SK-N-MC (cell line): ENCODE measurements at places on chromosomes 2 and 18.

- DNase-seq, result no peak
Observed at GRCh38 chr2:187228986-187229385, 219.1 kb downstream of the CALCRL start.

GRCh38 chr2:63698786-63699548, 110.2 kb downstream of the MDH1 start:
- DNase-seq, result no peak

DNA sequence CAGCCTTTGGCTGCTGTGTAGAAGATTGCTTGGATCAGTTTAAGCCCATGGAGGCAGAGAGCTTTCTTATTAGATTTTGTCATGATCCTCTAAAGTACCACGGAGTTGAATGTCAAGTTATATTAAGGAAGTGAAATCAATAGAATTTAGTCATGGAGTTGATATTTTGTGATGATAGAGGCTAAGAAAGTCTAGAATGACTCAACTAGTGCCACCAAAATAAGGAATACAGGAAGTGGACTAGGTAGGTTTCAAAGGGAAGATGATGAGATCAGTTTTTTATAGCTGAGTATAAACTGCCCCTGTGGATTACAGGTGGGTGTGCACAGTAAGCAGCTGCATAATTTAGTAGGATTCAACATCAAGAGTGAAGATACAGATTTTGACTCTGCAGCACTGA, 25.2 kb downstream of the FBXO36 start:
- no peak for DNase-seq

DNA sequence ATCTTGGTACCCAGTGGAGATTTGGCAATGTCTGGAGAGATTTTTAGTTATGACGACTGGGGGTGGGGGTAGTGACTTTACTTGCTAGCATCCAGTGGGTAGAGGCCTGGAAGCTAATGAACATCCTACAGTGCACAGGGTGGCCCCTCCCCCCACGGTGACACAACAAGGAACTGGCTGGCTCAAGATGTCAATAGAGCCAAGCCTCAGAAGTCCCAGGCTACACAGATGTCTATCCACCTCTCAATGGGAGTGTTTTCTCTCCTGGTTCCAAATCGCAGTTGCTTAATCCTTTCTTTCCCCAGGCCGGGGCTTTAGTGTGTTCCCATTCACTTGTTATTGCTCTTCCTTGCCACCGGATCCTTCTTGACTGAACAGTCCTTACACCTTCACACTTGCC, 9.3 kb upstream of the CCBE1 start:
- DNase-seq, result no peak

GRCh38 chr2:70768590-70769085, 638 bp upstream of the ADD2 start:
- DNase-seq, result no peak

DNA sequence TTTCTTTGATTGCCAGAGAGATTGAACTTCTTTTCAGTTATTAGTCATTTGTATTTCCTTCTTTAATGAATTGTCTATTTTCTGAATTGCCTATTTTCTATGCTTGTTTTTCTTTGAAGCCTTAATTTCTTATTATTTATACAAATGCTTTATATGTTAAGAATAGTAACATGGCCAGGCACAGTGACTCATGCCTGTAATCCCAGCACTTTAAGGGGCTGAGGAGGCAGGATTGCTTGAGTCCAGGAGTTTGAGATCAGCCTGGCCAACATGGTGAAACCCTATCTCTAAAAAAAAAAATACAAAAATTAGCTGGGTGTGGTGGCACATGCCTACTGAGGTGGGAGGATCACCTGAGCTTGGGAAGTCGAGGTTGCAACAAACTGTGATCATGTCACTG, 4.7 kb upstream of the RAB11FIP5 start:
- DNase-seq, result no peak

GRCh38 chr2:47569658-47570475, 166.9 kb downstream of the MSH2 start:
- DNase-seq, result no peak

GRCh38 chr2:80126596-80127189, 177.9 kb downstream of the LRRTM1 start:
- peak; percentile 71 for DNase-seq

- no peak for DNase-seq
Observed at GRCh38 chr2:120260736-120261135, 8.1 kb downstream of the RALB start.

GRCh38 chr2:162965191-162965590, 126.6 kb upstream of the KCNH7 start:
- DNase-seq, result no peak

DNA sequence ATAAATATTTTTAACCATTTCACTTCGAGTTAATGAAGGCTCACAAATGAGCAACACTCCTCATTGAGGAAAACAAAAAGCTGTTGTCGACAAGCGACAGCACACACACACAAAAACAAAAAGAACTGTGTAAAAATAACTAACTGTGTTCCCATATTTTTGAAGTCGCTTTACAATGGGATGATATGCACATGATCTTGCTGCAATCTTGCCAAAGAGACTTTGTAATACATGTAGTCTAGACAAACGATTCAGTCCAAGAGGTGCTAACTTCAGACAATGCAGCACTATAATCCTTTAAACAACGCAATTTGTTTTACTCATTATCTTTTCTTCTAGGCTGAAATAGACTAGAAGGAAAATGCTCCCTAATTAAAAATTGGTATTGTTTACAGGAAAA, 7.2 kb upstream of the USP34 start:
- DNase-seq, result no peak

DNA sequence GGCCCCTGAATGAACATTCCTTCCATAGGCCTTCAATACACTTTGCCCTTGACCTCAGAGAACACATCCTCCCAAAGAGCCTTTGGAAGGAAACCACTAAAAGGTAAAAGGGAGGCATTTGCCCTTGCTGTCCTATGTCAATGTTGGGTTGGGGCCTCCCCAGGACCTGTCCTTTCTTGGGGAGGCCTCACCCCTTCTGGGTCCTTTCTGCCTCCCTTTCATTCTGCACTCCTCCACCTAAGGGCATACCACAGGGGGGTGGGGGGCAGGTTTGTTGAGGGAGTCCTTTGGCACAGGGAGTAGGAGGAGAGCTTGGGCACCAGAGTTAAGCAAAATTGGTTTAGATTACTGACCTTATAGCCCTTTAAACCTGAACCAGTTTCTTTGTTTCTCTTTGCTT, 32.5 kb upstream of the ATP6V1B1 start:
- DNase-seq, result no peak

GRCh38 chr18:75502286-75502685, 74.8 kb upstream of the SMIM21 start:
- DNase-seq, result no peak

DNA sequence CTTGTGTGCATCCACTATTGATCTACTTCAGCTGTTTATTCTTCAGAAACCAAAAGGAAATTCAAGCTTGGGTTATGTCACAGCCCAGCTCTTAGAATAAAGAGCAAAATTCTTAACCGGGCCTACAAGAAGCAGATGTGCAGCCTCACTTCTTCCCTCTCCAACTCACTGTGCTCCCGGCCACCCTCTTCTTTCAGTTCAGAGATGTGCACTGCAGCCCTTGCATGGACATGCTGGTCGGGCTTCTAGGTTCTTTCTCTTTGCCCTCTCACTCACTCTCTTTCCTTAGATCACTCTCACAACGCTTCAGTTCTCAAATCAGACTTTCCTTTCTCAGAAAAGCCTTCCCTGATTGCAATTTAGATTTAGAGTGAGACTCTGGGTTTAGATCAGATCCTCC, 104.1 kb downstream of the CHN1 start:
- DNase-seq, result no peak

DNA sequence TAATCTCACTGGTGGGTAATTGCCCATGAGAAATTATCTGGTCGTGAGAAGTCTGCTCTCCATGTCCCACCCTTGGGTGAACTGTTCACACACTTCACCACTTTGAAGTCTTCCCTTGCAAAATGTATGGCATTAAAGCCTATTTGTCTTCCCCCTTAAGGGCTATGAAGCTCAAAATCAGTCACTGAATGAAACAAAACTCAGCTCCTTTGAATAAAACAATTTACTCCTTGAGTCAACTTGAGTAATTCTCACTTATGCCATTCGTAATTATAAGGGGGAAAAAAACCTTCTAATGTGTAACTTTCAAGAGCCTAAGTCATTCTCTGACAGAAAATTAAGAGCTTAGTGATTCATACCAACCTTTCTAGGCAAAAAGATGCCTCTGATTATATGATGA, 48.8 kb upstream of the REL start:
- no peak for DNase-seq

DNA sequence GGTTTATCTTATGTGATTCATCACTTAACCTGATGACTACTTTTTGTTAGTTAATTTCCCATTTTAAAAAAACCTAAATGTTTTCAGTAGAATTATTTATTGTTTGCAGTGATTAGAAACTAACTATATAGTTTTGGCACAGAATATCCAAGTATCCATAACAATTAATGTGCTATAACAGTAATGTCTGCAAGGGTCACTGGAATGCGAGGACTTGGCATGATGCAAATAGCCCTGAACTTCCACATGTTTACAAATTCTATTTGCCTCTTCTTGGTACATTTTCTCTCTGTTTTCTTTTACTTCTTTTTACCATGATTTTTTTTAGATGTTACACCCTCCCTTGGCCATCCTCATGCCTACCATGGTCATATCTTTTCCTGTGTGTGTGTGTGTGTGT, 49.3 kb upstream of the GALNT3 start:
- DNase-seq, result no peak

GRCh38 chr2:237472909-237473877, 13.9 kb upstream of the MLPH start:
- no peak for DNase-seq

GRCh38 chr18:8778824-8779223, 73.5 kb downstream of the MTCL1 start:
- DNase-seq, result no peak

DNA sequence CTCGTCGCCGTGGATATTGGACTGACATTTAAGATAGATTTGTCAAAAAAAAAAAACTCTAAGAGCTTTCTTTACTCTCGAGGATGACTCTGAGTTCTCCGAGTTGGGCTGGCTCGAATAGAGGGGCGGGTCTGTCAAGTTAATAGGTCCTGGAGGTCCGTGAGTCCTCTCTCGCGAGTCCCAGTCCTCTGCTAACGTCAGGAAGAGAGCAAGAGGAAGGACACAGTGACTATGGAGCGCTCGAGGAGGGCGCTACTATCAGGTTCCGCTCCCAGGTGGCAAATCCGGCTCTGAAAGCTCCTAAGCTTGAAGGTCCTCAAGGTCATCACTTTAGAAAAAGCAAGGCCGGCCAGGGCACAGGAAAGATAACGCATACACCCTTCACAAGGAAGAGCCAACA, 404 bp upstream of the AKAIN1 start:
- DNase-seq, result no peak

- no peak for DNase-seq
Observed at GRCh38 chr2:49080681-49081080, 73.6 kb downstream of the FSHR start.

GRCh38 chr18:13183359-13183758, 35.2 kb upstream of the LDLRAD4 start:
- no peak for DNase-seq

GRCh38 chr18:43642727-43643330, 365.5 kb upstream of the SYT4 start:
- DNase-seq, result no peak

- no peak for DNase-seq
Observed at GRCh38 chr2:25301453-25302352, 40.0 kb downstream of the DNMT3A start.

DNA sequence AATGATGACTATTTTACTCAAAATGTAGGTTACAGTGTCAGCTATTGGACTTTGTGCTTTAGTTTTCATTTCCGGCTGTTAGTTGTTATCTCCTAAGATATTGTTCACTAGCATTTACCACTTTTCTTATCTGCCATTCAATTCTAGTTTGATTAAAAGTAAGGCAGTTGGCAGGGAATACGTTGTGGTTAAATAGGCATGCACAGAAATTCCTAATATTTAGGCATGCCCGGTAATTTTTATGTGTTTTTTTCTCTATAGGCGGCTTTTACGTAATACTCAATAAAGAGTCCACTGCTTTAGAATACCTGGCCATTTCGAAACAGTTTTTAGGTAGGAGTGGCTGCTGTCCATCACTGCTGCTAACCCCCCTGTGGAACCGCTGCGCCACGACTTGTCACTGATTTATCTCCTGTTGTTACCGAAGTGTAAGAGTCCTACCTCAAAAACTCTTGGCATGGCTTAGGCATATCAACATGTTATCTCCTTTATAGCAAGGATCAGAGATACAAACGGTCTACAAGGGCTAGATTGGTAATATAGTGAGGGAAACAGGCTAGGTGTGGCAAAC, 39.5 kb downstream of the BABAM2 start:
- DNase-seq, result no peak

- DNase-seq, result no peak
Observed at GRCh38 chr2:157810037-157810436, 66.1 kb downstream of the ACVR1 start.

GRCh38 chr2:218756599-218757377, 25.2 kb upstream of the CYP27A1 start:
- DNase-seq, result no peak

GRCh38 chr18:32871786-32872185, 99.0 kb upstream of the KLHL14 start:
- no peak for DNase-seq

DNA sequence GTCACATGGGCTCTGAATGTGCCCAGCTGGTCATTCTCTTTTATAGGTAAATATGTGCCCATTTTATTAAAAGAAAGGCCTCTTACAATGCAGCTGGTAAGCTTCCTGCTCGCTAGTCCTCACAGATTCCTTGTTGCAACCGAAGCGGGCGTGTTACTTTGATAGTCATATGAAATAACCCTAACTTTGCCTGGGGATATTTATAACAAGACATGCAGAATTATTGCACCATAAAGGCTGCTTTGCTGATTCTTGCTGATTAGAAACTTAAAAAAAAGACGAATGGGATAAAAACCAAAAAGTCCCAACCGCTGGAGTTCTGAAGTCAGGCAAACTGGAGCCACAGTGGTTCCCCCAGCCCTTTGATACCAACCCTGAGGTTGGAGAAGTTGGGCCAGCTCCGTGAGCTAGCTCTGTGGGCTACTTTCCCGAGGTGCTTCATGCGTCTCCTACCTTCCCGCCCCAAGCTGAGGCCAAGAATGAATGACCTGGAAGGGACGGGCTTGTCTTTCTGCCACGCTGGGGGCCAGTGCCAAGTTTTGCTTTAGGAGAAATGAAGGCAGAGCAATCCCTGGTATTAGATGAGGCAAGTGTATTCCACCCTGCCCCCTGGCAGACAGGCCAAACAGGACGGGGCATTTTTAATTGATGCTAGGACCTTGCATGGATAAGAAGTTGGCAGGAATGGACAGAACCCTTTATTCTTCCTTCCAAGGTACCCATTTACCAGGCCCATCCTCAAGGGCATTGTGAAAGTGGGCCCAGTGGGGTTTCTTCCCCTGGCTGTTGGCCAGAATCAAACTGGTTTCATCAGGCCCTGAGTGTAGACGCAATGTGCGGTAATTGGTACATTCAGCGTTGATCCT, 140.4 kb downstream of the KCTD1 start:
- peak; percentile 62 for DNase-seq
